ENCODE measurements at places on chromosomes 16 and 17.

DNA sequence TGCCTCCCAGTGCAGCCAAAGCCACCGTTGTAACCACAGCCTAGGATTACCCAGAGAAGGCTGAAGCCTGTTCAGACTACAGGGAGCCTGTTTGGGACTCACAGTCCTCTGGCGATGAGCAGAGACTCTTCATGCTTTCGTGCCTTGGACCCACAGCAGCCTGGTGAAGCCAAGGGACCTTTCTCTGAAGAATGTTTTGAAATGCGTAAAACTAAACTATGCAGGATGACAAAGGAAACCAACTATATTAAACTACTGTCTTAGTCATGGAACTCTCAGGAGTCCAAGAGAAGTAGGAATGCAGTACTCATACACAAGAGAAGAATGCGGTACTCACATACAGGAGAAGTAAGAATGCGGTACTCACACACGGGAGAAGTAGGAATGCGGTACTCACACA, 20.9 kb downstream of the ABR start:
- DNase-seq: no peak

- no peak for DNase-seq
Observed at GRCh38 chr17:67074781-67075180, 30.4 kb downstream of the CACNG1 start.

DNA sequence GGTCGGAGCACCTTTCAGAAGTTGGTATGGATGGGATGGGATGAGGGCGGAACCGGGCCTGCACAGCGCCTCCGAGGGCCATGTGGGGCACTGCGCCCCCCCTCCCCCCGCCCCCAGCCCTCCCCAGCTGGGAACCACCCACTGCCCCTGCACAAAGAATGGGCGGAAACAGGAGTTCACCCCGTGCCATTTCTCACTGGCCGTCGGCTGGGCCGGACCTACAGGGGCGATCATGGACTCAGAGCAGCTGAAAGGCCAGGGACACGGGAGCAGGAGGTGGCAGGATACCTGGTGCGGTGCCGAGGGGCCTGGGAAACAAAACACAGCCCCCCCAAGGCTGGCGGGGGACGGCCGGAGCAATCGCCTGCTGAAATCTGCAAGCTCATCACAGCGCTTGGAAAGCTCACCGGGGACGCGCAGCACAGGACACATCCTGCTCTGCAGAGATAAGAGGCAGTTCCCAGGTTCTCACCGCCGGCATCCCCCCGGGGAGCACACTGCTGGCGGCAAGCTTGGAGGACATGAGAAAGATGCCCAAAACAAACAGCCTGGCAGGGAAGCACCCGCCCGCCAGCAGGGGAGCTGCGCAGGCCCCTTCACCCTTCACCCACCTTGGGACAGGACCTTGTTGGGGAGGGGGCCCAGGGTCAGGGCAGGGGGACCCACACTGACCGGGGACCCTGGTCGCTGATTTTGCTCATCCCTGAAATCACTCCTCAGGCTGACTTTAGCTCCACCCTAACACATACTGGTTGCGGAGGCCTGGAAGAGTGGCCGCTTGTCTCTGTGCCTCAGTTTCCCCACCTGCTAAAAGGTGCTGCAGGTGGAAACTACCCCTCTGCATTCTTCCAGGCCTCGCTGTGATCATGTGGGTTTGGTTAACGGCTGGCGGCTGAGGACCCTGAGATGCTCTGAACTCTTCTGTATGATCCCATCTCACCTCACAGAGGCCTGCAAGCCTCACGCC, 263.9 kb downstream of the C16orf95 start:
- DNase-seq: no peak

GRCh38 chr16:27720731-27721530, 171.0 kb downstream of the KATNIP start:
- DNase-seq: peak; percentile 58

GRCh38 chr16:11848842-11849241, 2.5 kb downstream of the RSL1D1 start:
- DNase-seq: no peak

DNA sequence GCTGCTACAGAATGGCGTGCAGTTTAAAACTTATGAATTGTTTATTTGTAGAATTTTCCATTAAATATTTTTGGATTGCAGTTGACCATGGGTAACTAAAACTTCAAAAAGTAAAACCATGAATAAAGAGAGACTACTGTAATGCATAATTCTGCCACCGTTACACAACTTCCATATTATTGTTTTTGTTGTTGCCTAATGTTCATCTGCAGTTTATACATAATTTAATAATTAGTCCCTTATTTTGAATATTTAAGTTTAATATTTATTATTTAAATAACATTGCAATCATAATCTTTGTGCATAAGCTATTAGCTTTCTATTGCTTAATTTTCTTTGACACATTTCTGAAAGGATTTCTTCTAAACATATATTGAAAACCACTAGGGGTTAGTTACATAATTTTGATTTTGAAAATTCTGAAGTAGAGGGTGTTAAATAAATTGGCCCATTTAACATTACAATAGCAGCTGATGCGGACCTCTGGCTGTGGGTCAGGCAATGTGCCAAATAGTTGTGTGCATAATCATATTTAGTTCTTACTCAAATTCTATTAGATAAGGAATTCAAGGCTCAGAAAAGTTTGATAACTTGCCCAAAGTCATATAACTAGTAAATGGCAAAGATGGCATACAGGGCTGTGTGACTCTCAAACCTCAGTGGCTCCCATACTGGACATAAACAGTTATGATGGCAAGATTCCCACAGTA, 31.1 kb downstream of the PPM1E start:
- no peak for DNase-seq

GRCh38 chr16:87507351-87508069, 14.7 kb upstream of the ZCCHC14 start:
- no peak for DNase-seq

- no peak for DNase-seq
Observed at GRCh38 chr17:81086789-81087551, 52.0 kb downstream of the BAIAP2 start.

DNA sequence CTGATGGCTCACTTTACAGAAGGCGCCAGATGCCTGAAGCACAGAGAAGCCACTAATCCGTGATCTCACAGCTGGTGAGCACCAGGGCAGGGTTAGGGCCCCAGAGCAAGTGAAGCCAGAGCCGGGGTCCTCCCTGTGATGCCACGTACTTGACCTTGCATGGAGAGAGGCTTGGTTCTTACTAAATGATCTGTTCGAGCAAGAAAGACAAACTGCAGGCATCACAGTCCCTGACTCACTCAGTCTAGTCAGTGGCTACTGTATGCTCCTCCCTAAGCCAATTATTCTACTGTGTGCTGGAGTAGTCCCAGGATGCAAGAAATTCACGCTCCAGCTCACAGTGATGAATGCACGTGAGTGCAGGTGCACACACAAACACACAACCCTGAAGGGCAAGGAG, 55.4 kb downstream of the SDK2 start:
- DNase-seq: peak; percentile 75

DNA sequence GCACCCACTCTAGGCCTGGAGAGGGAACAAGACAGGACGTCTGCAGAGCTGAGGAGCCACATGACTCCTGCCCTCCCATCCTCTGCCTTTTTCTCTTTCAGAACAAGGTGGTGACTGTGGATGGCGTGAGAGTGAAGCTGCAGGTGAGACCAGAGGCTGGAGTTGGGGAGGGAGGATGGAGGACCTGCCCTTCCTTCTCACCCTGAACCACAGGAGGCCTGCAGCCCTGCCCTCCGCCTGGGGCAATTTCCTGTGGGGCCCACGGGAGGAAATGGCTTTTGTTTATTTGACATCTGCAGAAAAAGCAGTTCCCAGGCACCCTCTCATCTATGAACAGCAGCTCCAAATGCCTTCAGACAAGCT, 5.1 kb downstream of the RAB37 start:
- peak; percentile 25 for DNase-seq

- no peak for DNase-seq
Observed at GRCh38 chr16:11955713-11956123, 9.3 kb upstream of the TNFRSF17 start.

- no peak for DNase-seq
Observed at GRCh38 chr16:47136099-47136842, 7.5 kb downstream of the NETO2 start.

GRCh38 chr17:33082529-33083173, 91.0 kb downstream of the SPACA3 start:
- DNase-seq: no peak

DNA sequence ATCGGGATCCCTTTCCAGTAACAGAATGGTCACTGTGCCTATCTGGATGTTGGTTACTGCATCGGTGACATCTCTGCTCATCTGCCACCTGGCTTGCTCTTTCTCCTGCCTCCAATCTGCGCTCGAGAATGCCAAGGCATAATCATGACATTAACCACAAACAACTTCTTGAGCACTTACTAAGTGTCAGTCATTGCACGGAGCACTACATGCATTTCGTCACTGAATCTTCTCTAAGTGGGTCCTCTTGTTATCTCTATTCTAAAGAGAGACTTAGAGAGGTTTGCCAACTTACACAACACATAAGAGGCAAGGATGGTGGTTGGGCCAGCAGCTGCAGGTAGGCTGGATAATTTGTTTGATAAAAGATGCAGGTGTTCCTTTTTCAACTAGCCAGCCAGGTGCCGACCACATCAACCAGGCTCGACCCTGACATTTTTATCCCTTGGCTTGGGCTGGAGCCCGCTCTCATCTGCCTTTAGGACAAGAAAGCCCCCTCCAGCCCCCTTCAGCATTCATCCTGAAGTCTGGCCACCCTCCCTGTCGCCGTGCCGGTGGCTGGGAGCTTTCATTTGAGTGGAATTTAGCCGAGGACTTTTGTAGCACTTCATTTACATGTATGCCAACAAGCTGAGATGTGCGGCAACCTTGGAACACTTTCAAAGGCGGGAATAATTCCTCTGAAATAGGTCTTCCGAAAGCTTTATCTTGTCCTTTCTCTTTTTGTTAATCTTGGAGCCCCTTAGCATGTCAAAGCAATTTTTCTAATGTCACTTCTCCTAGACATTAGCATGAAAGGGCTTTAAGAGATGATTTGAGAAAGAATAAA, 89.3 kb upstream of the NKD1 start:
- DNase-seq: no peak

DNA sequence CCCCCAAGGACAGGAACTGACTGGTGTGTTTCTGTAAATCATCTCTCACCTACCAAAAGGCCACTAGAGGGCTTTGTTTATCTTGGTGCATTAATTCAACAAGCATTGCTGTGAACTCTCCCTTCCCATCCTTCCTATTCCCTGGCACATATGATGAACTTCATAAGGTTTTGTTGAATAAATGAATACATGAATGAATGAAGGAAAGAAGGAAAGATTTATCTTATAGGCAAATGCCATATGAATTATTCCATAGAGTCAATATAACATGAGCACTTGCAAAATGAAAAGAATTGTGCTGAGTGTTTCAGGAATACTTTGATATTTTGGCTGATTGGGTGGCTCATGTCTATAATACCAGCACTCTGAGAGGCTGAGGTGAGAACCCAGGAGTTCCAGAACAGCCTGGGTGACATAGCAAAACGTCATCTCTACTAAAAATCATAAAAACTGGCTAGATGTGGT, 4.3 kb downstream of the SPDYE4 start:
- DNase-seq: no peak

DNA sequence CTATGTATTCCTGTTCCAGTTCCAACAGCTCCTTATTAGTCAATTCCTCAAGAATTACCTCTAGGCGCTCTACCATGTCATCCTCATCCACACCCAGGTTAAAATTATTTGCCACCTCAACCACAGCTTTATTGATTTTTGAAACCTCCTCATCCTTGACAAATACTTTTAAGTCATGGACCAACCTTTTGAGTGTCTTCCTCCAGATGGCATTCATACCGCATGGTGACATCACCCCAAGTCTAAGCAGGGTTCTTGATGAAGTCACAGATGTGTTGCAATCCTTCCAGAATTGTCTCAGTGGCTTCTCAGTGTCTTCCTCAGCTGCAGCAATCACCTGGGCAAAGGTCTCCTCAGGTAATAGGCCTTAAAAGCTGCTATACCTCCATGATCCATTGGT, 40.1 kb downstream of the BCL7C start:
- DNase-seq: no peak

- DNase-seq: no peak
Observed at GRCh38 chr17:63955791-63956190, 16.9 kb downstream of the SCN4A start.

- peak; percentile 90 for DNase-seq
Observed at GRCh38 chr17:50593321-50593720, 32.8 kb downstream of the CACNA1G start.

Measured in D341Med (cell line).